ENCODE measurements at places on chromosomes 4 and X.
A peak's percentile ranks its signal among the peaks of the same experiment; 100 is the strongest.

DNA sequence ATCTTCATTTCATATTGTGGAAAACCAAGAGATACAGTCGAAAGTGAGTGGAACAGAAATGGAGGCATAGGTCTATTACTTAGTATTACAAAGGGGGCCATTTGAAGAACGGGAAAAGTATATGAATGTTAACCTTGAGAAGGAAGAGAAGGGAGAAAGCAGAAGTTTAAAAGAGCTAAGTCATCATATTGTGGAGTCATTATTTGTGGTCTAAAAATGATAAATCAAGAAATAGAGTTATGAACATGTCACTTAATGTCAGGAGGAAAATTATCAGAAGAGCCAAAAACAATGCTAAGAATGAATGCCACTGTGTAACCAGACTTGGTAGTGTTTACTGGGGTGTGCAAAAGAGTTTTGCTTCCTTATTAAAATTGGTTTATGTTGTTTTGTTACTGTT is 589.5 kb upstream of the LCORL start:
- no peak for DNase-seq

DNA sequence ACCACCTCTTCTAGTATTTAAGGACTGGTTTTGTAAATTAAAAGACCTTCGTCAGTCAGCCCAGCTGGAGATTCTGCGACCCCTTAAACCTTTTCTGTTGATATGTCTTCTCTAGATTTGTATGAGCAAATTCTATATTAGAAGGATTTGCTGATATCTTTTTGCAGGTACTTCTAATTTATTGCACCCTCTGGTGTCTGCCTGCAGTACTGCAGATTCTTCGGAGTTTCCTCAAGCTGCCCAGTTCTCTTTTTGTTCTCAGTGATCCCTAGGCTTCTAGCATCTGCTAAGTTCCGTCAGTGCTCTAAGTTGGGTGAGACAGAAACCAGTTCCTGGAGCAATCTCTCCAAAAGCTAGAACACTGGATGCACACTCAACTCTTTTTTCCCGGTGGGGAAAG is 545.2 kb downstream of the C4orf33 start:
- peak; percentile 38 for DNase-seq

GRCh38 chr4:26813698-26814097 is 46.9 kb upstream of the STIM2 start:
- DNase-seq: no peak

DNA sequence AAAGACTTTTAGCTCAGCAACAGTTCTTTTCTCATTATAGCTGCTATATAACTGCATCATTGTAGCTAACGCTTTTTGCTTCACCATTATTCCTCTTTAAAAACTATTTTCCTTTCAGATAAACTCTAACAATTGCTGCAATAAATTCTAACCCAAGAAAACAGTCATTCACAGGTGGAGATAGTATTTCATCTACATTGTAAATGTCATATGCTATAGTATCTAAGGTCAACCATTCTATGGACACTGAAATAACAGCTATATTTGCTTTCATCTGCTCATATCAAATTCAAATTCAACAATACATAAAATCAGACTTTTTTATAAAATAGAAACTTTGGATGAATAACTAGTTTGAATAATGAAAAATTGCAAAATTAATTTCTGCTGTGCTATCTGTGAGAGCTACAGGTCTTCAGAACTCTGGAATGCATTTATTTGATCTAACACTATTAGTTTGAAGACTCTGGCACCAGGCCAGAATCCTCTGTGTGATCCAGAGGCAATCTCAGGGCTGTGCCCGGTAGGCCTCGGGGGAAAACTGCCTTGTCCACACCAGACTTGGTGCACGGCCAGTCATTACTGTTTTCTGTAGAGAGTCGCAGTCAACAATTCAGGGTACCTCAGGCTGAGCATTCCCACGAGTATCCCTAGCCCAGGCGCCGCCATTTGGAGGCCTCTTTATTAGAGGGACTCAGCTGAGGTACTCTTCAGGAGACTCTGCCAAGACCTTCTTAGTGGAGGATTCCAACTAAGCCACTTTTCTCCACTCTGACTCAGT is 332.4 kb downstream of the SLC7A11 start:
- DNase-seq: no peak

- no peak for DNase-seq
Measured at GRCh38 chrX:110759785-110760184, 35.8 kb downstream of the CHRDL1 start.

- DNase-seq: no peak
Measured at GRCh38 chr4:8163026-8163425, 4.4 kb upstream of the ABLIM2 start.

- DNase-seq: no peak
Measured at GRCh38 chr4:7218686-7219085, 26.3 kb downstream of the SORCS2 start.

- no peak for DNase-seq
Measured at GRCh38 chr4:173834151-173834550, 304.1 kb upstream of the HAND2 start.

GRCh38 chr4:110869114-110869513 is 246.2 kb upstream of the PITX2 start:
- peak; percentile 94 for DNase-seq

DNA sequence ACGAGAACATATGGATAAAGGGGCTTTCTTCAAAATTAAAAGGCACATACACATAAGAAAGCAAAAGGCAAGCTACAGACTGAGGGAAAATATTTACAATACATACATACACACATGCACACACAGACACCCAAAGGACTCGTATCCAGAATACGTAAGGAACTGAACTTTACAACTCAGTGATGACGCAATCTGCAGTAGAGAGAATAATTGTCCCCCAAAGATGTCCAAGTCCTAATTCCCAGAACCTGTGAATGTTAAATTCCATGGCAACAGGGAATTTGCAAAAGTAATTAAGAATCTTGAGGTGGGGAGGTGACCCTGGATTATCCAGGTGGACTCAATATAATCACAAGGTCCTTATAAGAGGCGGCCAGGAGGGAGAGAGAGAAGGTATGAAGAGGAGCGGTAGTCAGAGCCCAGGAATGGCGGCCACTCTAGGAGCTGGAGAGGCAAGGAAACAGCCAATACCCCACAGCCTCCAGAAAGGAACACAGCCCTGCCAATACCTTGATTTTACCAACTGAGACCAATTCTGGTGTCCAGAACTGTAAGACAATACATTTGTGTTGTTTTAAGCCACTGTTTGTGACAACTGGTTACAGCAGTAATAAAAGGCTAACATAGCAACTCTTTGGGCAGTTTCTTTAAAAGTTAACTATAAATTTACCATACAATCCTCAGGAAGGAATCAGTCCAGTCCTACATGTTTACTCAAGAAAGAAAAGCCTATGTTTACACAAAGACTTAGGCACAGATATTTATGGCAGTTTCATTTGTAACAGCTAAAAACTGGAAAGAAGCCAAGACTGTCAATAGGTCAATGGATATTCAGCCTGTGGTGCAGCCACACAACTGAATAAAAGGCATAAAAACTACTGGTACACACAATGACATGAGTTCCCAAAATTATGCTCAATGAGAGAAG is 27.3 kb upstream of the STS start:
- DNase-seq: peak; percentile 15

- peak; percentile 96 for DNase-seq
Measured at GRCh38 chr4:118968005-118968404, 79.4 kb downstream of the SYNPO2 start.

GRCh38 chr4:184768296-184768695 is 34.4 kb upstream of the CENPU start:
- no peak for DNase-seq

DNA sequence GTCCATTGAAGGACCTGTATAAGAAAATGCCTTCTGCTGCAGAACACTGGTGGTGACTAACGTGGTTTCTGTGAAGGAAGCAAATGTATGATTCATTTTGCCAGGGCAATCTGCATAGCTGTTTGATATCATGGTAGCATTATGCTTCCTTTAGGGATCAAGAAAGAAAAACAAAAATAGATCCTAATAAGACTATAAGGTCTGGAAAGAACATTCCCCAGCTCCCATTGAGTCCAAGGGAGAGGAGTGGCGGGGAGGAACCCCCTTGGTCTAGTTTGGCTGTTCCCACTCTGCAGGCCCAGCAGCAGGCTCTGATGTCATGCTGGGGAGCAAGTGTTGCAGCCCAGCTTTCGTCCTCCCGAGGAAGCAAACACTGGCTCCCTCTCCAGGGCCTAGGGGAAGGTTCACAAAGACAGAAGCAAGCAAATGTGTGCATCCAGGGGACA is 154.5 kb upstream of the GALNT7 start:
- DNase-seq: peak; percentile 68

GRCh38 chr4:854356-854755 is 28.4 kb upstream of the CPLX1 start:
- DNase-seq: no peak

DNA sequence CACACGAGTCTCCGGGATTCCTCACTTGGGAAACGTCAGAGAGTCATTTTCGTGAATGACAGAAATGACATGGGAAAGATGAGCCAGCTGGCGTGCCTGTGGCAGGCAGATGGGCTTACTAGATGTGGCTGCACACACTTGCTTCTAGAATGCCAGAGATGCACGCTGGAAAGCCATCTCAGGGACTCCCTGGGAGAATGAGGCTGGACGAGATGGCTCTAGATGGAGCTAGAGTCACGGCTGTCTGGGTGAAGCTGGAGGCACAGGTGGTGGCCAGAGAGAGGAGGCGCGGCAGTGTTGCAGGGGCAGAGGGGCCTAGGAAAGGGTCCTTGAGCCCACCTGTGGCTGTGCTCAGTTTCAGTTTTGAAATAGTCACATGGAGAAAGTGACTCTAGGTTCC is 26.0 kb downstream of the TKTL1 start:
- DNase-seq: peak; percentile 28

DNA sequence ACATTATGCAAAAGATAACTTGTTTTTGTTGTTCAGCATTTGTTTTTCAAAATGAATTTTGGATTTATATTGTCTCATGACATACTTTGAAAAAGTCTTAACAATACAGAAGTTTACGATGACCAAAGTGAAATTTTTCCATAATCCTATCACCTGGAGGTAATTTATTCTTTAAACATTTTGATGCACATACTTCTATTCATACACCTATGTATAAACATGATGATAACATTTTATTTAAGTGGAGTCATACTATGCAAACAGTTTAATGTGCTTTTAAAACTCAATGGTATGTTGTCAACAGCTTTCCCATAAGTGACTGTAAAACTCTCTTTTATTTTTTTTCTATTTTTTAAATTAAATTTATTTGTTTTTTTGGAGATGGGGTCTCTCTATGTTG is 65.0 kb downstream of the STAG2 start:
- no peak for DNase-seq

DNA sequence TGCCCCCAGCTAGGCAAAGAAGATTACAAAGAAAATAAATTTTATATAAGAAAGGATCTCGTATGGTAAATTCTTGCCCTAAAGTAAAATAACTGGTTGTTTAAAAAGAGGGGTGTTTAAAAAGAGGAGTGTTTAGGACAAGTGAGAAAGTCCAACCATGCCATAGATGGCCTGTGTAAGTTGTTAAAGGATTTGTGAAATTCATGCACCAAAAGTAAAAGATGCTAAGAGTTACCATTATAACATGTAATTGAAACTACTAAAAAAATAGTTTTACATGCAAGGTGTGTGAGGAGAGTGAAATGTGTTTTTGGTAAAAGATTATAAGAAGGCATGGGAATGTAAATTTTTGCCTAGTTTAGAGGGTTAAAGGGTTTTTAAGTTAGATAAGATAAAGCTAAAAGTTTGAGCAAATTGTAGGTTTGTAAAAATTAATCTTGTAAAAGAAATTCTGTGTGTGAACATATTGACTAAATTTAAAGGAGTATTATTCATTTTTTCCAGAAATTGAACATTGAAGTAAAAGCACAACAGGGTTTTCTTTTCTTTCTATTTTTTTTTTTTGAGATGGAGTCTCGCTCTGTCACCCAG is 20.1 kb downstream of the HTT-AS start:
- no peak for DNase-seq

DNA sequence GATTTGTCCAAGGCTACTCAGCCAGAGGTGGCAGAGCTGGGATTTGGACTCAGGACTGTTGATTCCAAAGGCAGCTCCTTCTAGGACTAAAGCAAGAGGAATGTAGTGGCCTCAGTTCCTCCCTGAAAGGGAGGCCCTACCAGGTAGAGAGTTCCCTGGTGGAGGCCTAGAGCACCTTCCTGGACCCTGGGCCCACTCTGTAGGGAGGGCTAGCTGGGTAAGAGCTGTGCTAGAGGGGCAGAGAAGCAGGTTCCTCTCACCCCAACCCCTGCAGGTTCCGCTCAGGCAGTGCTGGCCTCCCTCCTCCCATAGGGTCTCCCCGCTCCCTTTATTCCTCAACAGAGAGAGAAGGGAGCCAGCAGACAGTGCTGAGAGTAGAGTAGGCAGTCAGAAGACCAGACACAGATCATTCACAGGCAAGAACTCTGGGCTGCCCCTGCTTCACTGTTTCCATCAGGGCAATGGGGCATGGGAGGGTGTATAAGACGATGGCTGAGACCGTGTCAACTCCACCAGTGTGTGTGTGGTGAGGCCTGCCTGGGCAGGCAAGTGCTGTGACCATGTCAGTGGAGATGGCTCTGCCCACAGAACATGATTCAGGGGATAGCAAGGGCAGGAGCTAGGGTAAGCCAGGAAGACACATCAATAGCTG is 12.4 kb upstream of the PJA1 start:
- DNase-seq: no peak

DNA sequence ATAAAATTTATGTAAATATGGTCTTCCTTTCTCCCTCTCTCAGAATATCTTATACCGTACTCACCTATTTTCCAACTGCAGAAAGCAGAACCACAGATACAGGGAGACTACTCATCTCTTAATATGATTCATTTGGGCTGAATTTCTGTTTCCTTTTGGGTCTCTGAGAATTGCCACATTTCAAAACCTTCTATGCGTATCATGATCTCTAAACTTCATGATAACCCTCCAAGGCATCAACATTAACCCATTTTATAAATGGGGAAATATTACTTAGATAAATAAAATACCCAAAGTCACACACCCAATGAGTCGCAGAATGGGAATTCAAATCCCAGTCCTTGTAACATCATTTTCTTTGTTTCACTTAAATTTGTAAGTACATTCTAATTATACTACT is 16.6 kb upstream of the PRDM8 start:
- peak; percentile 38 for DNase-seq

- no peak for DNase-seq
Measured at GRCh38 chr4:102334624-102335023, 10.7 kb downstream of the SLC39A8 start.

- DNase-seq: no peak
Measured at GRCh38 chr4:181030961-181031360, 1212.2 kb upstream of the TENM3 start.

DNA sequence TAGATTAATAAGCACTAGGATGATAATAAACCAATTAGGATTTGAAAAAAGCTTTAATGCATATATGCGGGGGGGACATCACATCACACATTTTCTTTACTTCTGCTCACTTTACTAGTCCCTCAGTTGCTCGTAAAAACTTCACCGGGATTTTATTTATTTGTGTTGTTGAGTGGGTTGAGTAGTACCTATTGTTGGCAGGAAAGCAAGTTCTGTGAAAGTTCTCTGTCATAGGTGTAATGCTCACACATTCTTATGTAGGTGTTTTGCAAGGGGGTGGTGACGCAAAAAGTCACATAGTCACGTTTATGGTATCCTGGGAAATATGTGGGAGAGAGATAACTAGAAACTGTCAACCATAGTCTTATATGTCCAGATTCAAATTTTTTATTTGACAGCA is 65.3 kb downstream of the PDLIM5 start:
- no peak for DNase-seq
